ENCODE measurements at places on chromosomes 16 and 17.

DNA sequence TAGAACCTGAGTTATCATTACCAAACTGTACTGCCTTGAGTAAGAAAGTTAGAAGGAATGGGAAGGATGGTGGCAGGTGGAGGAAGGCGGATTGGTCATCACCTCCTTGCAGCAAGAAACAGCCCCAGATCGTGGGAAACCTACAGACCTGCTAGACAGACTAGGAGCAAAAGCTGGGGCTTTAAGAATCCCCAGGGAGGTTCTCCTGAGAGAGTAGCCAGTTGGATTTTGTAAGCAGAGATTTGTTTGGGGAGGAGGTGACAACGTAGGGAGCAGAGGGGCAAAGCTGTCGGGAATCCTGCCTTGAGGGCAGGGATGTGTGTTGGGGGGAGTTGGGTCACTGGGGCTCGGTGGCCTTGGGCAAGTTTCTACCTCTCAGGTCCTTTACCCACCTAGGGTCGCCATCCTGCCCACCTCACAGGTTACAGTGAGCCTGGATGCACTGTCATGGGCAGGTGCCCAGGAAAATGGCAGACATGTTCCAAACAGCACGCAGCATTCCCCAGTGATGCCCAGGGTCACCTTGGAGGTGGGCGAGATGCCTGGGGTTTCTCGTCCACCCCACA, 49.2 kb upstream of the STH start:
- no peak for DNase-seq

DNA sequence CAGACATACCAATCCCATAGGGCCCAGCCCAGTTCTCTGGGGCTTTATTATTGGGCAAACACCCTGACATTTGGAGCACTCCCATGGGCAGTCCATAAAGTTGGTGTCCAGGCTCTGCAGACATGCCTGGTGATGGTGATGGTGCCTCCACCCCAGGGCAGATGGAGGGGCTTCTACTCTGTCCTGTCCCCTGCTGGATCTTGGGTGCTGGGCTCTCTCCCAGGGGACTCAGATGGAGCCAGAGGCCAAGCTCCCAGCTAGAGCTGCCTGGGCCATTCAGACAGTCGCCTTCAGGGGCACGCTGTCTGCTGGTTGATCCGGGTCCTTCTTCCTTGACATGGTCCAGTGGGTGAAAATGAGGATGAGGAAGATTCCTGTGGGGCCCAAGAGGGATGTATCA, 10.6 kb downstream of the CDH16 start:
- no peak for DNase-seq

DNA sequence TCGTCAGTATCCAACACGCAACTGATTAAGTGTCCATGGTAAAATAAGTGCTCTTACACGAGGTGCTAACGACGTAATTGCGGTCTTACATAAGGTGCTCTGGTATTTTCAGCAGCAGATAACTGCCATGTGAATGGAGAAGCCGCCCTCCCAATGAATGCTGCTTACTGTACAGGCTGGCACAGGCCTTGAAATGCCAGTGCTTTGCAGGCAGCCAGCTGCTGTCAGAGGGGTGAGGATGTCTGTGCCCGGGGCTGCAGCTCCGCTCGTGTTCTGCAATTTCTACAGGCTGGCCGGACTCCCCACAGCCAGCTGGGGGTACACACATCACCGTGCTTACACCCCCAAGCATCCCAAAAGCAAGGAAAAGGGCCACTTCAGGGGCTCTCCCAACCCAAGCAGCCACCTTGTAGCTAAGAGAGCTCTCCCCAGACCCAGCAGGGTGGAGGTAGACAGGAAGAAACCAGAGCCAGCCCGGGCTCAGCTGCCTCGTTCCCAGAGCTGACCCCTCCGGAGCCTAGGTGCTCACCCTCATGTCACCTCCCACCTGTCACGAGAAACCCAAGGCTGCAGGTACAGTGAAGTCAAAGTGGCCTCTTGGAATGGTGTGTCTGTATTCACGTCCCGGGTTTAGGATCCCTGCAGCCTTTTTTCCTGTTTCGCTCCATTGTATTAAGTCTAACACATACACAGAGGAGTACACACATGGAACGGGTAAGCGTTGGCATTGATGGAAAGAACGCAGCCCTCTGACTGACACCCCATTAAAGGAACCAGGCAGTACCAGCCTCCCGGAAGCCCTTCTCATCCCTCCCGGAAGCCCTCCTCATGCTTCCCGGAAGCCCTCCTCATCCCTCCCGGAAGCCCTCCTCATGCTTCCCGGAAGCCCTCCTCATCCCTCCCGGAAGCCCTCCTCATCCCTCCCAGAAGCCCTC, 27.2 kb upstream of the RPH3AL start:
- no peak for DNase-seq

DNA sequence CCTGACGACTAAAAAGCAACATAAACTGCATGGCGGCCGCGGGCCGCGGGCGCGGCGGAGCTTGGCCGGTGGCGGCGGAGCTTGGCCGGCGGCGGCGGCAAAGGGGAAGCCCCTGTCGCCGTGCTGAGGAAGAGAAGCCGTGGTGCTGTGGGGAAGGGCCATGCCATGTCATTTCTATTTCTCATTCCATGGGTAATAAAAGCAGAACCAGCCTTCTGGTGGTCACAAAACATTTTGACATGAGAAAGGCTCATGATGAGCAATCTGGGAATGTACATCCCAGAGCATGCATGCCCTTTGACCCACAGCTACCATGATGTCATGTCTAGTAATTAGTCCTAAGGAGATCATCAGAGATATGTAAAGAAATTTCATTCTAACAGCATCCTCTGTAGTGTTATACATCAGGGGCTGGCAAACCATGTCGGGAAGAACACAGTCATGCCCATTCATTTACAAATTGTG, 23.9 kb upstream of the HEATR6 start:
- no peak for DNase-seq

- DNase-seq, result no peak
Observed at GRCh38 chr16:57876210-57876609, 73.9 kb upstream of the KIFC3 start.

- DNase-seq, result no peak
Observed at GRCh38 chr17:45980855-45981254, 18.2 kb upstream of the STH start.

DNA sequence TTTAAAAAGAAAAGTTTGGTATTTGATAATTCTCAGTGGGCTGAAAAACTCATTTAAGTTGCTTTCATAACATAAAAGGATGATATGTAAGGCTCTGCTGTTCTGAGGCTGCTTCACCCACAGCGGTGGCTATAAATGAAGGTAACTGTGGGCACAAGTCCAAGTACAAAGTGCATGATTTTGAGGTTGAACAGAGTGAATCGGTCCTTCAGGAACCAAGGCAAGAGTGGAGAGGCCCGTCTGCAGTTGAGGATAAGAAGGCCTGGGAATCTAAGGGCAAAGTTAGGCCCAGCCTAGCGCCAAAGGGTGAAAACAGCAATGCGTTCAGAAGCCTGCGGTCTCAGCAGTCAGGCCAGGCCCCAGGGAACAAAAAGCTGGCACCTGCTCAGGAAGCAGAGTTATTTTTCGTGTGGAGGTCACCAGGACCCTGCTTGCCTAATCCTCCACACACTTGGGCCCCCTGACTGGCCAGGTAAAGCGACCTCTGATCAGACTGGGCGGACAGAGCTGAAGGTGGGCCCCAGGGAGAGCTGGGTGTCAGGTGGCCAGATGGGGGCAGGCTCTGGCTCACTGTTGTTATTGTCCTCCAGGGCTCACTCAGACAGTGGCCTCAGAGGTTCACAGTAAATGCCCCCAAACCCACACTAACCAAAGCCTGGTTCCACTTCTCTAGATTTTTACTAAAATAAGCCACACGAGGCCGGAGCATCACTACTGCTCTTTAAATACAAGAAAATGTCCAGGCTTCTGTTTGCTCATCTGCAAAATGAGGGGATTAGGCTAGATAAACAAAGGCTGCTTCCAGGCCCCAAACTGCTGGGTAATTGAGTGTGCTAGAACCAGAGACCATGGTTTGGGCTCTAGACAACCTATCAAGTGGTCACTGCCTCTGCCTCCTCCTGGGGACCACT, 46.5 kb downstream of the TEX2 start:
- DNase-seq, result no peak

DNA sequence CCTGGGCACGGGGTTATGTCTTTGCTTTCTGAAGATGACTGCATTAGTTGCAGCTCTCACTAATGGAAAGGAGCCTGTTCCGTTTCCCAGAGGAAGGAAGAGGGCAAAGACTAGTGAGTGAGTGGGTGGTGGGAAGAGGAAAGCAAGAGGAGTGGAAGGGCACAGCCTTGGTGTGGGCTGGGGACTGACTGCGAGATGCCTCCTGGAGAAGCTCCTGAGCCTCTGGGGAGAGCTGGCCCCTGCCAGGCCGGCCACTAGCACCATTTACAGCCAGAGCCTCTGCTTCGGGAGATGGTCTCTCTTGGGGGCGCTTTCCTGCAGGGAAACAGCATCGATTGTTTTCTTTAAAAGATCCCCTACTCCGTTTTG, 825 bp upstream of the RHBDL3 start:
- no peak for DNase-seq

DNA sequence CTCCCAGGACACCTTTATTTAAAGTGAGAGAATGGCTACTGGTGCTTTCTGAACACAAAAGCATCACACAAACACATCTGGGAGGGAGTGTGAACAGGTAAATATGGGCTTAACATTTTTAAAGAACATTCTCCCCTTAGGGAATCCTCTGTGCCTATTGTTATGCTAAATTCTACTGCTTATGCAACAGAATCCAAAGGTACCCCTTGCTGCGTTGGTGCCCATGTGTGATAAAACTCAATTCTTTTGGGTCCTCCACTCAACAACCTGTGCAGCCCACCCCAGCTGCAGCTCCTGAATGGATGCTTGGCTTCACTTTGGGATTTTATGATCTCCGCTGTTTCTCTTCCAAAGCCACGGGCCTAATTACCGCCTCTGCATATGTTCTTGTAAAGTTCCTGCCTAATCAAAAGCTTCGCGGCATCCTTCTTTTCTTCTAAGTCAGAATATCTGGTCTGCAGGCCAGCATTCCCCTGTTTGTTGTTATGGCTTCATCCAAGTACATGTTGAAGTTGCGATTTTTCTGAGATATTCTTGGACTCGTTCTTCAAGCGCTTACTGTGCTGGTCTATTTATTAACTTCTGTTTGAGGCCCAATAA, 23.9 kb downstream of the RHBDL3 start:
- no peak for DNase-seq

DNA sequence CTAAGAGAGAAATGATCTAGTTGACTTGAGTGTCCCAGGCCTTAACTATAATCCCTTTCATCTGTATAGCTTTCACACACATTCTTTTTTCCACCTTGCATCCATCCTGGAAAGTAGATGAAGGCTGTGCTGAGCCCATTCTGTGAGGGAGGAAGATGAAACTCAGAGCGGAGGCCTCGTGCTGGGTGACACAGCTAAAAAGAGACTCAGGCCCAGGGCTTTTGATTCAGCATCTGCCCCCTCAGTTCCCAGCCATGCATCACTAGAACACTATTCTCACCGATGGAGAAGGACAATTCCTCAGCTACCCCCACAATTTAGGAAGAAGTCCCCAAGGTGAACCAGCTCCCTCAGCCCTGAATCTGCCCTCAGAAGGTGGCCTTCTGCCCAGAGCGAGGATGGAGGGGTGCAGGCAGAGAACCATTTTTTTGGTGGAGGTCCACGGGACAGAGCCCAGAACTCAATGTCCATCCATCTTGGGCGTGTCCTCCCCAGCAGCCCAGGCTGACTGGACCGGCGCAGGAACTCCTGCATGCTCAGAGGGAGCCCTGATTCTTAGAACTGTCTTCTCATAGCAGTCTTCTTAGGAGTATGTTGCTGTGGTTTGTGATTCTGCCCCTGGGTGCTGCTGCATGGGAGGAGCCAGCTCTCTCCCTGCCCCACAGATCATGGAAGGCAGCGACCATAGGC, 5.8 kb upstream of the MYCBPAP start:
- DNase-seq, result no peak

DNA sequence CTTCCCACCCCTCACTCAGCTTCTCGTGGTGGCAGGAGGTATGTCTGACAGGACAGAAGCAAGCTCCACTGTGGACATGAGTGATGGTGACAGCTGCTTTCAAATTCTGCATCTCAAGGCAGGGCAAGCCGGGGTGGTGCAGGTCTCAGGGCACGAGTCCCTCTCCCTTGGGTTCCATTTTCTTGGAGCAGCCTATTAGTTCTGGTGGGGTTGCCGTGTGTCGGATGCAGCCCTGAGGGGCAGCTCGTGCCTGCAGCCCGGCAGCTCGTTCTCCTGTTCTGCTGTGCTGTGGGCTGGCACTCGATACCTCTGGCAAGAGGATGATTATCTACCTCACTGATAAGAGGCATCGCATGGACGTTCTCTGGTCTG, 16.5 kb upstream of the CLEC18C start:
- DNase-seq, result no peak

GRCh38 chr17:60901806-60902205, 224.2 kb downstream of the BCAS3 start:
- no peak for DNase-seq

- DNase-seq, result no peak
Observed at GRCh38 chr17:49582789-49583188, 7.1 kb downstream of the NXPH3 start.

- no peak for DNase-seq
Observed at GRCh38 chr16:88665148-88665547, 2.3 kb upstream of the MVD start.

- DNase-seq, result no peak
Observed at GRCh38 chr16:3536851-3537250, 36.0 kb downstream of the CLUAP1 start.

DNA sequence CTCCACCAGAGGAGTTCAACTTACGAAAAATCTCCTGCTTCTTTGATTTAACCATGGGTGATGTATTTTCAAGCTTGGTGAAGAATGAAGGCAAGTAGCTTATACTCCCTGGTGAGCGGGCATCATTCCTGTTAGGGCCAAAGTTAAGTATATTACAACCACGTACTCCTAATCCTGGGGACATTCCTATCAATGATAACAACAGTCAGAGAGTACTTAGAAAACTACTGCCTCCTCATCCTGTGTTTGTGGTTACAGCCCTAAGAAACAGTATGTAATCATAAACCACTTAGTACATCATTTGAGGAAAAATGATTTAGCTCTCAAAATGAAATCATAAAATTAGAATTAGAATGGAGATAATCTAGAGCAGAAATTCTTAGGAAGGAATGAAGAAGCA, 47.3 kb downstream of the TTC19 start:
- no peak for DNase-seq

GRCh38 chr17:28347261-28347891, 10.0 kb downstream of the POLDIP2 start:
- no peak for DNase-seq
